Activated CD4-positive, alpha-beta T cell treated with anti-CD3 and anti-CD28 coated beads for 36 hours (primary cell): ENCODE measurements at places on chromosomes 16 and 17.

DNA sequence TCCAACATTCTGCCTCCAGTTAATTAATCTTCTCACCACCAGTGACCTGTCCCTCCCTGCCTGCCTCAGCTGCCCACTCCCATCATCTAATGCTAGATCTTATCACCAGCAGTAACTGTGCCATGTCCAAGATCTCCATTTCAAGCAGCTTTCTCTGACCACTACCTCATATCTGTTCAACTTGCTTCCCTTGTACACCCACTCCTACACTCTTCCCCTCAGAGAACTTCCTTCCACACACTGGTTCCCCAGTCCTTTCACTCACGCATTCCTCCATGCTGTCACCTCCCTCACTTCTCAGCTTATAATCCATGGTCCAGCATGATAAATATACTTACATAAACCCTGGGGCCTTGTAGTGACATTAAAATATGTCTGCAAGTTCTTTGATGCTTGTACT, 31.8 kb upstream of the DYNLL2 start:
- DNase-seq, result no peak

GRCh38 chr16:68402748-68403040, 45.6 kb downstream of the SMPD3 start:
- DNase-seq, result no peak

- no peak for DNase-seq
Observed at GRCh38 chr16:51756447-51757123, 605.5 kb upstream of the SALL1 start.

DNA sequence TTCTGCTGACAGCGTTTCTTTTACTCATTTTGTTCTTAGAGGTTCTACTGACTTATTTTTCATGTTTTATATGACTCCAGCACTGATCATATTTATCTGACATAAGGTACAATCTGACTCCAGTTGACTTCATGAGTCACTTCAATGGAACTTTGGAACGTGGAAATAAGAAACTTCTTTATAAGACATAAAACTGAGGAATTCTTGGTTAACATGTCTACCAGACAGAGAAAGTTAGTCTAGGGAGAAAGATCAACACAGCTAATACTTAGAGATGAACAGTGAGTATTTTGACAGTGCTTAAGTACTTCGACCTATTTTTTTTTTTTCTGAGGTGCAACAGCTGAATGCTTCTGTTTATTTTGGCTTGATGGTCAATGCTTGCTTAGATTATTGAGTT, 679.5 kb downstream of the KCNJ2 start:
- no peak for DNase-seq

DNA sequence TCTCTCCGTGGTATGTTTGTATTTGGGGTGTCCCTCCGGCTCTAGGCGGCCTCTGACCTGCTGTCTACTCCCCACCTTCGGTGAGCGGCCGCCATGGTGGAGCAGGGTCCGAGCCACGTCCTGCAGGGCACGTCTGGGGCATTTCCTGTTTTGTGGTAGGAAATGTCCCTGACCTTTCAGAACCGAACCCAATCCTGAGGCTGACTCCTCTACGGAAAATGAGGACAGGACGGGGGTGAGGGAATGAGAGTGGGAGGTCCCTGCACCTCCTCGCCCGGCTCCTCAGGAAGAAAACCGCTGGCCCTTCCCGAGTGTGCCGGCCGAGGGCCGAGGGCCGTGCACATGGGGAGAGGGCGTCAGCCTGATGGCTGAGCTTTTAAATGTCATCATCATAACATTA, 45.8 kb downstream of the WDR45B start:
- DNase-seq, result no peak
